Activated CD4-positive, alpha-beta T cell treated with anti-CD3 and anti-CD28 coated beads, Interleukin-2, amount 50 U/mL, for 24 hours (primary cell): ENCODE measurements at places on chromosomes 4 and X.

DNA sequence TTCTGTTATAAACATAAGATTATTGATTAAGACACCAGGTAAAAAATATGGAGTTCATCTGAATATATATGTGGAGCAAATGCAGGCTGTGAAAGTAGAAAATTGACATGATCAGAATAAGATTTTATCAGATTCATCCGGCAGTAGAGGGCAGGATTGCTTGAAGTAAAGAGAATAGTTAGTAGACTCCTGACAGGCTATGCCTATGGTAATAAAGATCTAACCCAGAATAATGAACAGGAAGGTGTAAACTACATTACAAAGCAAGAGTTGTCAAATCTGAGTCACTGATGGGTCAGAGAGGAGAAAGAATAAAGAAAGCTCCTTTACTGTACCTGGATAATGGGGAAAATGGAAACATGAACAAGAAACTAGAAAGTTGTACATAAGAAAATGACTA, 20.8 kb upstream of the TMEM184C start:
- DNase-seq: no peak

DNA sequence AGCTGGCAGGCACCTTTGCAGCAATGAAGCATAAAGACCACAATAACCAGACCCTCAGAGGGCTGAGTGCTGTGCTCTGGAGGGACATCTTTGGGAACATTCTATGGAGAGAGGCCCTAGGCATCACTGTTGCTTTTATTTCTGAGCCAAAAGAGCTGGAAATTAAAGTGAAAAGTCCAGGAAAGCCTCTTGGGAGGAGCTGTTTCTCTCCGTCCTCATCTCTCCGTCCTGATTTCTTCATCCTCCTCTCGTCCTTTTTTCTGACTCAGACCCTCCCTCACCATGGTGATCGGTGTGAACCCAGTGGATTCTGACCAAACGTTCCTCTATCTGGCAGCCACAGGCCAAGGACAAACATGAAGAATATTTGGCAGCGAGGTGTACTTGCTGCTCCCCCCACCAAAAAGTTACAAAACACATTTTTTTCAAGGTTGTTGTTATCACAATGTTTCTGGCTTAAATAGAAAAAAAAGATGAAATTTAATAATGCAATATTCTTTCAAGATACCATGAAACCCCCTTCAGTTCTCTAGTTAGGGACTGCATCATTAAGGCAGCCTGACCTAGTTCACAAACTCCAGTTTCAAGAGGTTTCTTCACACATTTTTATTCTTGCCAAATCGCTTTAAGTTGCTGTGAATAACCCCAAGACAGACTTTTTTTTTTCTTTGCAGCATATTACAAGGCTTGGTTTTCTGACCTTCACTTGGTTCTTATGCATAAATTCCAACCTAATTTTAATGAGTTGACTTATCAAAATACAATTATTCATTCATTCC, 80.2 kb downstream of the SCD5 start:
- DNase-seq: no peak

DNA sequence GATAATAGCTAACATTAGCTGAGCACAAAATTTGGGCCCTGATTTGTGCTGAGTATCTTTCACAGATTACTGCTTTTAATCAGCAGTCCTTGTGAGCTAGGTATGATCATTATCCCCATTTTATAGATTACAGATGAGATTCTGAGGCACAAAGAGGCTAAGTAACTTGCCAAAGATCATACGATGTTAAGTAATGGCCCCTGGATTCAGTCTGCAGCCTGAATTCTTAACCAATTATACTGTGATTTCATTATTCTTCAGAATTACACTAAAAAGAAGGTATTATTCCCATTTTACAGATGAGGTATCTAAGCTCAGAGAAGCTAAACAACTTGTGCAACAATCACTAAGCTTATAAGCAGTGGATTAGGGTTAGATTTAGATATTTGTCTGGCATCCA, 97.9 kb upstream of the MYOZ2 start:
- no peak for DNase-seq

DNA sequence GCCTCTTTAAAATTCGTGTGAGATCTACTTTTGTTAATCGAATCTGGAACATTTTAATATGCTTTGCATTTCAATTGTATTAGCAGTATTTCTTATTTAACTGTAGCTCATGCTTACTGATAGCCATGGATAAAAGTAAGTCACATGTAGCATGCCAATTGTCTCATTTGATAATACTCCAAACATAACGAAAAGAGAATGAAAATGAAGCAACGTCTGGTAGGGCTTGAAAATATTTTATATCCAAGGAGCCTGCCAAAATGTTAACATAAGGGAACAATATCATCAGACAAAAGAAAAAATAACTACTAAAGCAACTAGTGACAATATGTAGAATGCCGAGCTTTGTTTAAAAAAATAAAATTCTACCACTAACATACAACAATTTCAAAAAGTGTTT, 94.1 kb upstream of the MID1 start:
- DNase-seq: no peak

- DNase-seq: no peak
Observed at GRCh38 chrX:116204932-116205331, 34.4 kb downstream of the AGTR2 start.
